ENCODE measurements at places on chromosomes 2 and 18.

- no peak for DNase-seq
Observed at GRCh38 chr2:207663870-207664545, 38.8 kb upstream of the METTL21A start.

DNA sequence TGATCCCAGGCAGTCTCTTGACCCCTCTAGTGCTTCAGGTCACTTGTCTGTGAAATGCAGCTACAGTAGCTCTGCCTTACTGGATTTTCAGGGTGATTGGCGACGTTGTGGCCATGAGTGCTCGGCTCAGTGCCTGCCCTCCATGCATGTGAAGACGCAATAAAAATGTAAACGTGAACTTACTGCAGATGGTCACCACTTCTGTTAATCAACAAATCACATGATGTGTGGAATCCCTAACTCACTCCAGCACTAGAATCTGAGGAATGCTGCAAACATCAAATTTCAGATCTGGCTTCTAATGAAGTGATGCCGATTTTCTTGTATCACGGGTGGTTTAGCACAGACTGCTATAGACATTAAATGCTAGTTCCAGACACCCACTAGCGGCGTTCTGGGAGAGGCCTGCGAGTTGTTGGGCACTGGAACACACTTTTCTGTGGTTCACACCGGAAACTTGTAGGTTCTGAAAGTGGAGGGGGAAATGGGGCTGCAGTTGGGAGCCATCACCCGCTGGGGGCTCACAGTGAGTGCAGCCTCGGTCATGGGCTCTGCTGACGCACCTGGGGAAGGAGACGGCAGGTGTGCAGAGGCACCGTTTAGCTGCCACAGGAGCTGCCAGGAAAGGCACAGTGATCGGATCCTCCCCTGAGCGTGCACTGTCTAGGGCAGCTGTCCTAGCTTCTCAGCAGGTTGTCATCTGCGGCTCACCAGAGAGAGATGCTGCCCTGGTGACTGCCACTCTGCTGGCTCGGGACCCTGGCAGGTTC is 6.5 kb downstream of the CNDP1 start:
- no peak for DNase-seq

- peak; percentile 86 for DNase-seq
Observed at GRCh38 chr2:109513749-109514588, 99.8 kb downstream of the SEPTIN10 start.

DNA sequence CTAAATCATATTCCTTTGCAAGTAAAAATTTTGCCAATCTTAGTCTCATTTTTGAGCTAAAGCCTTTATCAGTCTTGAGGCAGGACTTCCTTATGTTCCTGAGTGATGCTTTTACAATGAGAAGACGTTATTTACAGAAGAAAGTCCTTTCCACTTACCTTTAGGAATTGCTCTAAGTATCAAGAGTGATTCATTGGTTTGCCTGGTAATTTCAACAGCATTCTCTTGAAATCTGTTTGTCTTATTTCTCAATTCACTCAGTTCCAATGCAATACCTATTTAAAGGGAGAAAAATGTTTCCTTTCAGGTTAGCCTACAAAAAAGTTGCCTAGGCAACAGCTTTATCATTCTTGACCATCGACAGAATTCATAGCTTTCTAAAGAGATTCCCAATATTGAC is 137.2 kb downstream of the LAMA1 start:
- DNase-seq, result no peak

DNA sequence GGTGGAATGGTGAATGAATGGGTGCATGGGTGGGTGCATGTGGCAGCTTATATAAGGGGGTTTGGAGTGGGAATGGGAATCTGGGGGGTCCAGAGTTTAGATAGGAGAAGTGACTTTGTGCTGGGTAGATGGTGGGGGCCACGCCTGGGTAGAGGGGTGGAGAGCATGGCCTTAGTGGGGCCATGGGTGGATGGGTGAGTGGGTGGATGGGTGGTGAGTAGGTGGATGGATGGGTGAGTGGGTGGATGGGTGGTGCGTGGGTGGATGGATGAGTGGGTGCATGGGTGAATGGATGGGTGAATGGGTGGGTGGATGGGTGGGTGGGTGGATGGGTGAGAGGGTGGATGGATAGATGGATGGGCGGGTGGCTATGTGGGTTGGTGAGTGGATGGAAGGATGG is 53.9 kb downstream of the MYO7B start:
- DNase-seq, result no peak

GRCh38 chr2:1306687-1307516 is 106.4 kb upstream of the TPO start:
- DNase-seq, result no peak

DNA sequence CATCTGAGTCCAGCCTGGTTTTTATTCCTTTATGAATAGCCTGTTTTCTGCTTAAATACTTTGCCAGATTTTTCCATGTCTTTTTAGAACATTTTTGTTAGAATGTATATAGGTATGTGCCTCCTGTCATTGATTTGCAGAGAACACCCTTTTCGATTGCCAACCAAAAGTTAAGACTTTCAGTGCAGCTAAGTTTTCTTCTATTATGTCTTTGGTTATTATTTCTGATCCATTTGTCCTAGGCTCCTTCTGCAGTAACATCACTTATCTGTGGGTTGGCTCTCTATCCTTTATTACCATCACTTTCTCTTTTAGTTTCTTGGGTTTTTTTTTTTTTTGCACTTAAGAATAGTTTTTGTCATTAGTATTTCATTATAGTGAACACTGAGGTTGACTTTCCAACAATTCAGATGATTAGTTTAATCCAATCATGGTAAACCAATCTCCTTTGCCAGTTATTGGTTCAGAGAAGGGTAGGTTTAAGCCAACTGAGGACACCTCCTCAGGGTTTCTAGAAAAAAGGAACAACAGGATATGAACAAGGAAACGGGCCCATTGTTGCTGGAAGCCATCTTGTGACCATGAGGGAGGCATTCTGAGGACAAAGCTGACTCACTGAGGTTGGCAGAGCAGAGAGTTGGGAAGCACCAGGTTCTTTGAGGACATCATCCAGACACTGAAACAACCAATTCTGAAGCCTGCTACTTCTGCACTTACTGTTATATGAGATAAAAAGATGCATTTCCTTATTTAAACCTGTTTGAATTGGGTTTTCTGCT is 37.9 kb upstream of the GBX2 start:
- DNase-seq, result no peak

DNA sequence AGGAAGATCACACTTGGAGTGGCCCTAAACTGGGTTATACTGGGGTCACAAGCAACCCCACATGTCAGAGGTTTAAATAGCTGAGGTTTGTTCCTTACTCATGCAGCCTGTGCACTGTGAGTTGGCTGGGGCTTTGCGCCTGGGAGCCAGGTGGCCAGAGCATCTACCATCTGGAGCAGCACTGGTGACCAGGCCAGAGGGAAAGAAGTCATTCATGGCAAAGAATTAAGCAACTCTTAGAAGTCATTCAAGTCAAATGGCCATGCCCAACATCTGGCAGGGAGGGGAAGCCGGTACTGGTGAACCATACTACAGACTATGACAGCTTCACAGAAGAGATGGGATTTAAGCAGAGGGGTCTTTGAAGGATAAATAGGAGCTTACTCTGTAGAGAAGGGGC is 90.7 kb downstream of the POLR1A start:
- no peak for DNase-seq
